ELF-1 (cell line): ENCODE measurements at places on chromosomes 6 and 20.

- no peak for DNase-seq
Measured at GRCh38 chr6:144690133-144690532, 405.0 kb downstream of the UTRN start.

DNA sequence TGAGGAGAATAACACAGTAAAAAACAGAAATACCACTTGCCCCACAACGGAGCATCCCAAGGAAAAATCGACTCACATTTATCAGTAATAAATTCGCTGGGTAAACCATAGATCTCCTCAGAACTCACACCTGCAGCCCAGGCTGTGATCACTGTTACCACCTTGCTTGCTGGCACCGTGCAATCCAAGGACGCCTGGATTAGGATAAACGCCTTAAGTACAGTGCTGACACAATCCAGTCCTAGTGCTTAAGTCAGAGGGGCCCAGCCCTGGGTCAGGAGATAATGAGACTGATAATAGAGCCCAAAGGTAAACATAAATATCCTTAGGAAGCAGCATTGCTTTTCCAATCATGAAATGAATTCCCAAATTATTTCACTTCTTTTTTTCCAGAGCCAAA is 62.5 kb downstream of the EPB41L2 start:
- peak; percentile 30 for DNase-seq

DNA sequence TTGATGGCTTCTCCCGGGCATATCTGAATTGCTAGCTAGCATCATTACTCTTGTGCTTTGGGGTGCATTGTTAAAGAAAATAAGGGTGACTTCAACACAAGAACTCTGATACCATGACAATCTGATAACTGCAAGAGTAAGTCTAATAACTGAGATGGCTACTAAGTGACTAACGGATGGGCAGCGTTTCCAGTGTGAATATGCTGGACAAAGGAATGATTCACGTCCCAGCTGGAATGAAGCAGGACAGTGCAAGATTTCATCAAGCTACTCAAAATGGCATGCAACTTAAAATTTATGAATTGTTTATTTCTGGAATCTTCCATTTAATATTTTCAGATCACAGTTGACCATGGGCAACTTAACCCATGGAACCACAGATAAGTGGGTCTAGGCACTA is 31.7 kb downstream of the MOXD1 start:
- no peak for DNase-seq

DNA sequence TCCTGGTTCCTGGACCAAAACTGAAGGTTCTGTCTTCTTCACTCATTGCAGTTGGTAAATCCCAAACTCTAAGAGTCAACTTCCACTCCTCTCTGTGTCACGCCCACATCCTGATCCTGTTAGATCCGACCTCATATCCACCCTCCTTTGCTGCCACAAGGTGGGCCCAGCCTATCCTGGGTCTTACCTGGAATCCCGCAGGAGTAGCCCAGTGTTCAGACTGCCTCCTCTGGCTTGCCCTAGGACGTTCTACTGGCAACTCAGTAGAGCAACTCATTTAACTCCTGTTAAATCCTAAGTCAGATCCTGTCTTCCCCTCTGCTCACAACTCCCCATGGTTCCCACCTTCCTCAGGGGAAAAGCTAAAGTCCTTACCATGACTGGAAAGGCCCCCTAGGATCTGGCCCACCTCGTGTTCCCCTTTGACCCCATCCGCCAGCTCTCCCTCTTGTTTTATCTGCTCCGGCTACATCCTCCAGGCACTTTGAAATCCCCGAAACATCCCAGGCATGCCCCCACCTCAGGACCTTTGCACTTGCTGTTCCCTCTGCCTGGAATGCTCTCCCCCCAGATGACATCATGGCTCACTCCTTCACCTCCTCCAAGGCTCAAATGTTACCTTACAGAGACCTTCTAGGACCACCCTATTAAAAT is 43.9 kb downstream of the TFEB start:
- DNase-seq, result peak; percentile 54

DNA sequence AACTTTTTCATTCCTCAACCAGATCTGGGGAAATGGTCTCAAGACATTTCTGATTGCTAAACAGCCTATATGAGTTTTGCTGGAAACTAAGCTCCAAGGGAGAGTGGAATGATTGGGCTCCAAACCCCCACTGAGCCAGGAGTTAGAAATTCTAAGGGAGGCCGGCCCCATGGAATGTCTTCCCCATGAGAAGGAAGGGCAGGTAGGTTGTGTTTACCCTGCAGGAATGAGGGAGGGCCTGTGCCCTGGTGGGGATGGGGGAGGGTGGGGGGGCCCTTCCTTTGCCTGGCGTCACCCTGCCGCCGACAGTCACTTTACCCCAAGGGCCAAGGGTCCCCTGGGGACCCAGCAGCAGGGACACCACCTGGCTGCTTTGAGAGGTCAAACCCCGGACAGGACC is 298.9 kb downstream of the TFAP2C start:
- DNase-seq, result peak; percentile 59

- DNase-seq, result no peak
Measured at GRCh38 chr20:45049904-45050471, 50.9 kb downstream of the KCNS1 start.

DNA sequence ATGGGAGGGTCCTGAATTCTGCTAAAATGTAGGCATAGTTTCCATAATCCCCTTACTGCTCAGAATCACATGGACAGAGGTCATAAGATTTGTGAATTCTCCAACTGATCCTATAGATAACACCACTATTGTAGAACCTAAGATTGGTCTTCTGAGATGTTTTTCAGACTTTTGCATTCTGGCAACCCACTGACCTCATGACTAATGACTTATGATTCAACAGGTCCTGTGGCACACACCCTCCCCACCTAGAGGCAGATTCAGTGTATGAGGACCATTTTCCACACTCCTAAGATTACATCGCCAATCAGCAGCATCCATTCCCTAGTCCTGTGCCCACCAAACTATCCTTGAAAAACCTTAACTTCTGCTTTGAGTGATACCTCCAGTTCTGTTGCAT is 207.2 kb downstream of the BTBD9 start:
- DNase-seq, result no peak

DNA sequence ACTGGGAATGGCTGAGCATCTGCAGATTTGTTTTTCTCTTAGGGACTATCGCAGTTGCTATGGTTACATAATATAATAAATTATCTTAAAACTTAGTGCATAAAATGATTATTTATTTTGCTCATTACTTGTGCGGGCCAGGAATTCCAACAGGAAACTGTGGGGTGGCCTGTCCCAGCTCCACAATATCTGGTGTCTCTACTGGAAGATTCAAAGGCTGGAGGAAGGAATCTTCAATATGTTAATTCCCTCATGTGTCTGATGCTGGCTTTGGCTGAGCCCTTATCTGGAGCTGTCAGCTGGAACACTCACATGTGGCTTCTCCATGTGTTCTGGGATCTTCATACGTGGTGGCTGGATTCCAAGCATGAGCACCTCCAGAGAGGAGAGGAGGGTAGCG is 23.9 kb upstream of the B3GAT2 start:
- no peak for DNase-seq

- DNase-seq, result no peak
Measured at GRCh38 chr6:92161953-92162352, 1257.4 kb downstream of the EPHA7 start.

DNA sequence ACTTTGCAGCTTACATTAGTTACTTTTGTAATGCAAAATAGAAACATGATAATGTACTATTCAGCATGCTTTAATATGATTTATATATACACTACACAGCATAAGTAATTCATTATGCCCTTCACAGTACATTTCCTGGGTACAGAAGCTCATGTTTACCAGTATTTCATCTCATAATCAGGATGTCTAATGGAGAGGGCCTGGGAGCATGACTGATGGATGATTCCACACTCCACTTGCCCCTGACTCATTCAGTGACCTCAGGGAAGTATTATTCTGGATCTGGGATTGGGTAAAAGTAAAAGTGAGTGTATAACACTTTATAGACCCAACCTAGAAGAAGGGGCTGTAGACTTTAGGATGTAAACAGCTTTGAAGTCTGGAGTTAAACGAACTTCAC is 31.4 kb upstream of the BACH2 start:
- no peak for DNase-seq

DNA sequence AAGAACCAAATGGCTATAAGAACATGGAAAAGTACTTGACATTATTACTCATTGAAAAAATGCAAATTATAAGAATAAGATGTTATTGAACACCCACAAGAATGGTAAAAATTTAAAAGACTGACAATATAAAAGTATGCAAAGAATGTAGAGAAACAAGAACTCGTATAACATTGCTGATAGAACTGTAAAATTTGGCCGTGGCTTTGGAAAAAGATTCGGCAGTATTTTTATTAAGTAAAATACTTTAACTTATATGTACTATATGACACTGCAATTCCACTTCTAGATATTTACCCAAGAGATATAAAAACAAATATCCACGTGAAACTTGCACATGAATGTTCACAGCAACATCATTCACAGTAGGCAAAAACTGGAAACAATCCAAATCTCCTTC is 239.2 kb downstream of the TPBG start:
- DNase-seq, result no peak

GRCh38 chr20:3996399-3996798 is 19.0 kb downstream of the RNF24 start:
- no peak for DNase-seq

GRCh38 chr6:111098597-111098996 is 11.3 kb downstream of the SLC16A10 start:
- no peak for DNase-seq

GRCh38 chr6:134368670-134369069 is 50.8 kb upstream of the SGK1 start:
- no peak for DNase-seq

DNA sequence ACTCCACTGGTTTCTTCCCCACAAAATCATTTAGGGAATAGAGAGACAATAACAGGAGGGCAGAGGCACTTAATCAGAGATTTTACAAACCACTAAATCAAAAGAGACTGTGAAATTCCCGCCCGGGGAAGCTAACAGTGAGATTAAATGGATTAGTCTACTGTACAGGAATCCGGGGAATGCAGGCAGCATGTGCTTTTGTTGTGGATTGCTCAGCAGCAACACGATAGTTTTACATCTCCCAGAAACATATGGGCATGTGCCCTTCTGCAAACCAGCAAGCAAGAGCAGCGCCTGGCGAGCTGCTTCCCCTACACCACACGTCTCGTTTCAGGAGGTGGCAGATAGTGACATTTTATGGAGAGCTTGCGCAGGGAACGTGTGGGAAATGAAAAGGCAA is 382.3 kb downstream of the CD83 start:
- peak; percentile 58 for DNase-seq

GRCh38 chr6:56501993-56502392 is 140.7 kb downstream of the DST start:
- no peak for DNase-seq

DNA sequence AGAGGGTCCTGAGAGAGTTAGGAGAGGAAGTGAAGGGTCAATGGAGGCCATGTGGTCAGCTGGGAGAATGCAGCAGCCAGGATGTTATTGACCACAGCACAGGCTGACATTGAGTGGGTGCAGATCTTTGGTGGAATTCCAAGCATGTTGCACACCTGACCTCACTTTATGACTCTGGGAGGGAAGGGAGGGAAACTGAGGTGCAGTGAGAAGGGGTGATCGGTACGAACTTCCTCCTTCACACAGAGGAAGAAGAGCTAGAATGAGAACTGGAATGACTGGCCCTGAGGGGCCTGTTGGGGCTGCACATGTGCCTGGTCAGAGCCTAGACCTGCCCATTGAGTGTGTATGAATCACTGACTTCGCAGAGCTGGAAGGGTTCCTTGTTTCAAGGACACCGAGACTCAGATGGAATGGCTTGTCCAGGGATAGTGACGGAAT is 9.8 kb downstream of the FAM83D start:
- peak; percentile 33 for DNase-seq

DNA sequence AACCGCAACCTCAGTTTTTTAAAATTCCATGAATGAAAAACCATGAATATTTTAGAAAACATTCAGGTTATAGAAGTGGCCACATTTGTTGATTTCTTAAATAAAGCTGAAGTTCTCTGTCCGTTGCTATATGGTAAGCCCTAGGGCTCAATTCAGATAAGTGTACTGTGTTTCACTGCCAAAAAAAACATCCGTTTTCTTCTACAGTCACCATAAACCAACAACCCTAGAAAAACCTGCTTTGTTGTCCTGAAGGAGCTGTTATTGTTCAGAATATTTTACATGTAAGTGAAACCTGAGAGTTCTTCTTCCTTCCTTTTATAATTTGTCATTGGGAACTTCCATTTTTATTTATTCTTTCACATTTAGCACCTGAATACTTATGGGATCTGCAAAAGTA is 274.1 kb downstream of the TFAP2A start:
- no peak for DNase-seq

DNA sequence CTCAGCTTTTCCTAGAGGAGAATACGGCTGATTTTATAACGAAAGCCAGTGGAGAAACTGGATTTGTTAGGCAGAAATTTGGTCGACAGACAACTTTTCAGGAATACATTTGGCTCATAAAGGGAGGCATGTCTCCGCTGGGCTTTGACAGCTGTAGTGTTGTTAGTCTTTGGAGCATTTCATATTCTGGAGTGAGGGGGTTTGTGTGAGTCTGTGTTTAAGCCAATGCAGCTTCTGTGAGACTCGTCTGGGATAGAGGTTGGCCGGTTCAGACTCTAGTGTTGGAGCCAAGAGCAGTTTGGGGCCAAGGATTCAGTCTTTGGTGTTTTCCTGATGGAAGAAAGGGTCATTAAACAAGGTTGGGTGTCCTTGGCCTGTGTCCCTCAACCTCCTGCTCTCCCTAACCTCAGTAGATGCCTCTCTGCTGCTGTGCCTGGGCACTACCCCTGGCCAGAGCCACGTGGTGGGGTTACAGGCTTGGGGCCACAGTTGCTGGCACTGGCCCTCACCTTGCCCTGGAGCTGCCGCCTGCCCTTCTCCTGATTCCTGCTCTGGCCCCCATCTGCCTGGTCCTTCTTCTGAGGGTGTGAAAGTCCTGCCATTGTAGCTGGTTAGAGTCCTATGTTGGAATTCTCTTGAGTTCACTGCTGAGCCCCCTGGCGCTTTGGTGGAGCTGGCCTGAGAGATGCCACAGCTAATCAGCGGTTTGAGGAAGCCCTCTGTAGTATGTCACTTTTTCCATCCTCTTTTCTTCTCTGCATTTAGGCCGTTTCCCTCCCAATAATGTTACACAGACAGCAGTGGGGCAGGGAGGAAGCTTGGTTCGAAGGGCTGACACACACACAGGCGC is 6.9 kb downstream of the PTK7 start:
- DNase-seq, result peak; percentile 62

DNA sequence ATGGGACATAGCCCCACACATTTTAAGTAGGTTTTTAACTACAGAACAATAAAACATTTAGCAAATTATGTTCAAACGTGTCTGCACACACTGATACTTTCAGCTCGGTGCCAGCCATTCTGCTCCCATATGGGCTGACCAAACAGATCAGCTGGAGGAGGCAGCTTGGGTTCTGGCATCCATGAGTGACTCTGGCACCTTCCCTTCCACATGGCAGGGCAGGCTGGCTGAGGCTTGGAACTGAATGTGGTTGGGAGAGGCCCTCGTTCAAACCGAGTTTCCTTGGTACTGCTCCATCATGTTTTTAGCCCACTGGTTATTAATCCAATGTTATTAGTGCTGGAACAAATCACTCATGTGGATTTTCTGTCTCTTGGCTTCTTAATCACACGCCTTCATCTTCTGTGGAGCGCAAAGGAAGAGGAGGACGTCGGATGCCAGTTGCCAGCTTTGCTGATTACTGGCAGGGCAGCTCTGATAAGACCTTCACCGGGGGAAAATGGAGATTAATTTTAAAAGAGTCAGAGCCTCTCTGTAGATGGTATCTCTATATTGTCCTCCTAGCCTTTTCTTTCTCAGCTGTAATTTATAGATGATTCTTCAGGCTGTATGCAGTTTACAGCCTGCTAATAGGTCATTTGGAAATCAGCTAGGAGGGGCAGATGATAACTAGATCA is 93.1 kb upstream of the TIAM2 start:
- no peak for DNase-seq
